ENCODE measurements at places on chromosomes 12 and 14.

GRCh38 chr12:123905319-123905925 lies 67.2 kb downstream of the CCDC92 start:
- DNase-seq = peak; percentile 2

- no peak for DNase-seq
These were observed 30.6 kb upstream of the LMO3 start for GRCh38 chr12:16636435-16637055.

DNA sequence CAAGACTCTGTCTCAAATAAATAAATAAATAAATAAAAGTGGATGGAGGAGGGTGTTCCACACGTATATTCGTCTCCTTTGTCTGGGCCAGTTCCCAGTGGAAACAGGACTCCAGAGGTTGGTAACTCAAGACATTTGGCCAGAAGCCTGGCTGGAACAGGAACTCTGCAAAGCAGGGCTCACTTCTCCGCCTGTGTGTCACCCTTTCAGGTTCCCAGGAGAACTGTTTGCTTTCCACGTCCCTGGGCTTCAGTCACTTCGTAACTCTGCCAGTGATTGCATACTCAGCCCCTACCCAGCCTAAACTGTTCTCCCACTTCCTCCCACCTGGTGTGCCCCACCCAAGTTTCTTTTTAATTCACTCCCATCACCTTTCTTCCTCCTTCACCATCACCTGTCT lies 7.0 kb upstream of the UBE2N start:
- DNase-seq = no peak

DNA sequence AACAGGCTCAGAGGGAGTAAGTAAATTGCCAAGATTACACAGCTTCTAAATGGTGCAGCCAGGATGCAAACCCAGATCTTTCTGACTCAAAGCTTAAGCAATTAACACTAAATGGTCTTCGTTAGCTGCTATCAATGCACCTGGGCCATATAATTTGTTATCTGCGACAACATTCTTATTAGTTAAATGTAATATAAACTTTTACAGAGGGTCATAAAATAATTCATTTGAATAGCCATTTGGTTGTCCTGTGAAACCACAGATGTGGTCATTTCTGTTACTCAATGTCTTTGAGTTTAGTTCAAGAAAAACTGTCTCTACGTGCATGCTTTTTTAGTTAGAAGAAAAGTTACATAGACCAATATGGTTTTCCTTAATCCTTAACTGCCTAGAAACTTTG lies 22.1 kb upstream of the NAP1L1 start:
- no peak for DNase-seq

DNA sequence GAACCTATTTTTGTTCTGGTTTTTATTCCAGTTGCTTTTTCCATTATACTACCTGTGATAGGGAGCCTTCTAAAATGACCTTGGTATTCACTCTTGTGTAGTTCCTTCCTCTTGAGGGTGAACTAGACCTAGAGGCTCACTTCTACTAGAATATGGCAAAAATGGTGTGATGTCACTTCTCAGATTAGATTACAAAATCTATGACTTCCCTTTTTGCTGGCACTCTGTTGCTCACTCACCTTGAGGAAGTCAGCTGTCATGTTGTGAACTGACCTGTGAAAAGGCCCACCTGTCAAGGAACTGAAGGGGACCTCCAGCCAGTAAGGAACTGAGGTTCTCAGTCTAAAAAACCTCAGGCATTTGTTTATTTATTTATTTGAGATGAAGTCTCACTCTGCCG lies 5.7 kb downstream of the MIPOL1 start:
- no peak for DNase-seq

DNA sequence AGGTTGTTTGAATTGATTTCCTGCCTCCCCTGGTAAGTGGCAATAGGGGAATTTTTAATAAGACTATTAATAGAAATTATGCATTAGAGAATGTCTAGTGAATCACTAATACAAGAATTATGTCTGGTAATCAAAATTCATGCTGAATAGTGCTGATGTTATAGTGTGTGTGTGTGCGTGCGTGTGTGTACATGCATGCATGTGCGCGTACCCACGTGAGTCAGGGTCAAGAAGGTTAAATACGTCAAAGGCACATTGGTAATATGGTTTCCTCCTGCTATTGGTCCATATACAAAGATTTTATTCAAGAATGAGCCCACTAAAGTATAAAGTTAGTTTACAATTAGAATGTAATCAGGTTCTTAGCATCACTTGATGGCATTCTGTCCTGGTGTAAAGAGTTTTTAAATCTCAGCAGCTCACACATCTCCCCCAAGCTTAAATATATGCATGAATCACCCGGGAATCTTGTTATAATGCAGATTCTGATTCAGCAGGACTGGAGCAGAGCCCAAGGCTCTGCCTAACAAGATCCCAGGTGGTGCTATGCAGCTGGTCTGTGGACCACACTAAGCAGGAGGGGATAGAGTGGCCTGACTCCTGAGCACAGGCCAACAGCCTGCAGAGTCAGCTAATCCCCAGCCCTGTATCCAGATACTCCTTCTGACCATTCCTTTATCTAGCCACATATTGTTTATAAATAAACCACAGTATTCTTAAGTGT lies 43.9 kb downstream of the TTC9 start:
- no peak for DNase-seq

DNA sequence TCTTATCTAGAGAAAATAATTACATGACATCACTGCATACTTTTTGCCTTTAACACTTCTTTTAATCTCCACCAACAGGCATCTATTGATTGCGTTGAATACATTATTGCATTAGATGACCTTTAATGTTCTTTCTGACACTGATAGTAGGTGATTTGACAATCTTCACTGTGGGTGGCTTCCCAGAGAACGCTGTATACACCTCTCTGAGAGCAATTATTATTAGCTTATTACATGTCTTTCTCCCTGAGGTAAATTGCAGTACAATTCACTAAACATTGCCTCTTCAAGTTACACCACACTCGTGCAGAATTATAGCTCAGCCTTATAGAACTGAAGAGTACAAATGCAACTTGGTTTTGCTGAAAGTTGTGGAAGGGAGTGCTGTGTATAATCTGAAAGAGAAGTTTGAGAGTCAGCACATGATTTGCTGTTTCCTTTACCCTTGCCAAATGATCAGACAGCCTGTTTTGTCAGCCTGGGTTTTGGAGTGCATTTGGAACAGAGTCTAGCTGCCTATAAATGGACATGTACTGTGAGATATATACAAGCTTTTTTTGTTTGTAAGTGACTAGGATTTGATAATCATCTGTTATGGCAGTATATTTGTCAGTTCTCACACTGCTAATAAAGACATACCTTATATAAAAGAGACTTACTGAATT lies 369.2 kb downstream of the CCER1 start:
- DNase-seq = no peak

DNA sequence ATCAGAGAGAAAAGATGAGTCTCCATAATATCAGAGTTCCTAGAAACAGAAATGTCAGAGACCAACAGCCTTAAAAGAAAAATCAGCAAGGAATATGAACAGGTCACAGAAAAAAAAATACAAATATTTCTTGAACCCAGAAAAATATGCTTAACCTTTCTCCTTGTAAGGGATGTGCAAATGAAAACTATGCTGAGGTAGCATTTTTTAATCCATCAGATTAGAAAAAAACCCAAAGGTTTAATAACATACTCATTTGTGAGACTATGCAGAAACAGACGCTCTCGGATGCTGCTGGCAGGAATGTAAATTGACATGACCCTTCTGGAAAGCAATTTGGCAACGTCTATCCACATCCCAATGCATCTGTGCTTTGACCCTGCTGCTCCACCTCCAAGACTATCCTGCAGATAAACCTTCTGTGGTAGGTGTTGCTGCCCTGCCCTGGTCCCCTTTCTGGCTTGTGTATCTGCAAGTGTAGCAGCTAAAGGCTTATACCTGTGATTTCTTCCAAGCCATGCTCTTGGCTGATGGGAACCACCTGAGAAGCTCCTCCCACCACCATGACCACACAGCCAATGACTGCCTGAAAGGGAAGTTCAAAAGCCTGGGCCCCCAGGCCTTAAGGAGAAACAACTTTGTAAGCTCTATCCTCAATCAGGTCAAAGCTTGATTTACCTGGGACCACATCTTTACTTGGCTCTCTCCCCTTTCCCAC lies 49.4 kb downstream of the LTBP2 start:
- DNase-seq = no peak

- DNase-seq = no peak
These were observed 74.2 kb downstream of the DNAH10 start for GRCh38 chr12:123836292-123836691.

DNA sequence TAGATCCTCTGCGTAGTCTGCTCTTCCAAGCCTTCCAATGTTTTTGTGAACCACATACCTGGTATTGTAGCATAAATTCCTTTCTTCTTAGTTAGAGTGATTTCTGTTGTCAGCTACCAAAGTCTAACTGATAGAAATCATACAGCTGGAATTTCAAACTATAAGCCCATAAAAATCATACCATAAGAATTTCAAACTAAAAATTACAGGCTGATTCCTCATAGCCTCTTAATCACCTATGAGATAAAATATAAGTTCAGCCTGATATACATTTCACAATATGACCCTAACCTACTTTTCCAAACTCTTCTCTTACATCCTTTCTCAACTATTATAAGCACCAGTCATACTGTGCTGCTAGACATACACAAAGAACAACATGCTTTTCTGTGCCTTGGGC lies 64.8 kb downstream of the PTHLH start:
- no peak for DNase-seq

DNA sequence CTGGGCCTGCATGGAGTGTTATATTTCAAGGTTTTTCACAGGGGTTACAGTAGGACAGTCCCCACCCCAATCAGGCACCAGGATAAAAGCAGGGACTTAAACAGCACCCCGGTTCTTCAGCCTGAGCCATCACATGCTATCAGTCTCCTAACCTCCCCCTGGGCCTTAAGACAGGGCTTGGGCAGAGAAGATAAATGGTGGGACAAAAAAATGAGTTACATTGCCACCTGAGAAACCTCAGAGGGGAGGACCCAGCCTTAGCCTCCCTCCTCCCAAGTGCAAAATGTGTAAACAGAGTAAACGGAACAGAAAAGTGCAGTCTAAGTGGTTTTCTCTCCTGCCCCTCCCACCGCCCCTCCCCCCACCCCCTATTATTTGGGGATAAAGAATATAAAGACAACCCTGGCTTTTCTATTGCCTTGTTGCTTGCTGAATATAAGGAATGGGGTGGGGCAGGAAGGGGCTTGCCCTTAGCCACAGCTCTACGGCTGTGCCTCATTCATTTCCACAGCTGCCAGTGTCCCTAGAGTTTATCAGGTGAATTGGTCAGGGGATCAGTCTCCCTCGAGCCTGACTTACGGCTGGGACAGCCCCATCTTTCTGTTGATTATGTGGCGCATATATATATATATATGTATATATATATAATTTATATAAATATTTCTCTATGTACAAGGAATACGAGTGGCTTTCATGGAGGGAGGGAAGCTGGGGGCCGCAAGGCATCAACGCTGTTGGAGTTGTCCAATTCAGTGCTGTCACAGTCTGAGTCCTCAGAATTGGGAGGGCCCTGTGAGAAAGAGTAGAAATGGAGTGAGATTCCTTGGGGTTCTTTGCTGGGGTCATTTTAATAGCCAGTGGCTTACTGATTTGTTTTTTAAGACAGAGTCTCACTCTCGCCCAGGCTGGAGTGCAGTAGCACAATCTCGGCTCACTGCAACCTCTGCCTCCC lies 18.5 kb downstream of the MAP3K12 start:
- DNase-seq = no peak

DNA sequence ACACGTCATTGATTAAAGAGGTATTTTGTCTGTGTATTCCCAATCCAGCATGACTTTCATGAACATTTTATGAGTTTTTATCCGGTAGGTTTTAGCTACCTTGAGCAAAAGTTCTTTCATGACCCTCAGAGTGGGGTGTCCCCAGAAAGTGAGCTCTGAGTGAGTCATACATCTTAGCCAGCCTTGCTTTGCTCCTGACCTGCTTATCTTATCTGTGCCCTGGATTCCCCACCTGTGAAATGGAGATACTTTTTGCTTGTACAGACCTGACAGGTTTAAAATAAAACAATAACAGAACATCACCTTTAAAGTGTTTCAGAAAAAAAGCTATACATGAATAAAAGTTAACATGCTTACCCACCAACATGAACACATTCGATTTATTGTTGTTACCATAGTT lies 202.8 kb upstream of the SOX5 start:
- DNase-seq = no peak

Data from caudate nucleus (tissue), 63 donors.